Testis (tissue), 5 donors: ENCODE measurements at places on chromosomes 7 and 10.

DNA sequence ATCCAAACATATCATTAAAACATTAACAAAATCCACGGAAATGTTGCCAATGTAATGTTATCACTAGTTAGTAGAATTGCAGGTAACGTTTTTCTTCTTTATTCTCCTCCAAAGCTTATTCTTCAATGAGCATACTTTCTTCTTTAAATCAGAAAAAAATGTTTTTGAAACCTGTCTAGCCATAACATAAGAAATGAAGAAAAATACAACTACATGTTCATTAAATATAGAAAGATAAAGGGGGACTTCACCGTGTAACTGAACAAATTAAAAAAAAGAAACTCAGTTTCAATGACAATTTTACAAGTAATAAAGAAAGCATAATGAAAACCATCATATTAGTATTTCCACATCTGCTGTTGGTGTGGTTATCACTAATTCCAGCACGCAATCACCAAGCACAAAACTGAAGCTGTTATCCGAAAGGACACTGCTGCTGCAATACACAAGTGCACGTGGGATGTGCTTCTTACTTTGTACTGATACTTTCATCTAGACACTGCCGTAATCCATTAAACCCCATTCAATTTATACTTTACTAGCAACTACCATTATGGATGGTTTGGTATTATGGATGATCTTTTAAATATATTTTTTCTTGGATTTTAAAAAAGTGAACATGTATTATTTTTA is 9.6 kb downstream of the ESYT2 start:
- DNase-seq = peak; percentile 71

DNA sequence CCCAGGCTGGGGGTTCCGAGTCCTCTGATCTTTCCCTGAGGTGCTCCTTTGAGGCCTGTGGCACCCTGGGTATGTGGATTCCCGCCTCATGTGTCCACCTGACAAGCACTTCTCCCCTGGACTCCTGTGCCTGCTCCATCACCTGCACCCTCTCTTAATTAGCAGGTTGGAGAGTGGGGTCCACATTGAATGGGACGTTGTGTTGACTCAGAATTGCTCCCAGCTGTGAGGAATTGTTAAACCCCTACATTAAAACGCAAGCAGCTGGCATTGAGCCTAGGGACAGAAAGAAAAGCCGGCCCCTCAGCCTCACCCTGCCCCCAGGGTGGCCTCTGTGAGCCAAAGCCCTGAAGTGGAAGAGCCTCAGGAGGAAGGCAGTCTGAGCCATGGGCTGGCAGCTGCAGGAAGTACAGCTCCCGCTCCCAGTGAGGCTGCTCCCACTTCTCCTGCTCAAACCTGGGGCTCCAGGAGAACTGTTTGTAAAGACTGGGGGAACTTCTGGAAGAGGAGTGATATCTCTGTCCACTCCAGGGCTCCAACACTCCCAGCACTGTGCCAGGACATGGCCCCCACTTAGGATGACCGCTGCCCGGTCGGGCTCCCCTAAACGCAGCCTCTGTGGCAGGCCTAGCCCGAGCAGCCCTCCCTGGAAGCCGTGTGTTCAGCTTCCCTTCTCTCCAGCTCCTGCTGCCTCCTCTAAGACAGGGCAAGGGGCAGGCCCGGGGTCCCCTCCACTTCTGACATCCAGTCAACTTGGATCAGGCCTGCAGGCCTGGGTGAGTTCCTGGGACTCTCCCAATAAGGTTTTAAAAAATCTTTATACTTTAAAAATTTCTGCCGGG is 1.8 kb upstream of the OPN4 start:
- DNase-seq = no peak

DNA sequence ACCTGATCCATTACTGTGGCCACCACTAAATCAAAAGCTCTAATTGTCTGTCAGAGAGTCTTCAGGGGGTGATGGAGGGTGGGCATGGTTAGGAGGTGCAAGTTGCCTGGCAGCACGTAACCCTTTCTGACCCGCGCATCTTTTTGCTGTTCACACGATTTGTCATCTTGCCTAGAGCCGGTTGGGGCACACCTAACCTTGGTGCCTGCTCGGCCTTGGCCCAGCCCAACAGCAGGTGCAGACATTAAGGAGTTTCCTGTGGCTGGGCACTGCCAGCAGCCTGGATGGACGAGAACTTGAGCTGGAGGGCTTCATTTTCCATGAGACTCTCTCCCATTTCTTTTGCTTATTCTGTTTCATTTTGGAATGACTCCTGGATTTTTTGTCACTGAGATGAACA is 41.0 kb upstream of the PTF1A start:
- no peak for DNase-seq

- no peak for DNase-seq
Observed at GRCh38 chr7:126727930-126728391, 524.8 kb downstream of the GRM8 start.

GRCh38 chr7:12642508-12642907 is 44.9 kb upstream of the ARL4A start:
- DNase-seq = no peak

- no peak for DNase-seq
Observed at GRCh38 chr7:3451701-3452100, 150.6 kb downstream of the SDK1 start.

GRCh38 chr7:94632338-94633013 is 23.5 kb downstream of the SGCE start:
- DNase-seq = no peak

- DNase-seq = no peak
Observed at GRCh38 chr7:142542942-142543341, 206.3 kb upstream of the PRSS1 start.

DNA sequence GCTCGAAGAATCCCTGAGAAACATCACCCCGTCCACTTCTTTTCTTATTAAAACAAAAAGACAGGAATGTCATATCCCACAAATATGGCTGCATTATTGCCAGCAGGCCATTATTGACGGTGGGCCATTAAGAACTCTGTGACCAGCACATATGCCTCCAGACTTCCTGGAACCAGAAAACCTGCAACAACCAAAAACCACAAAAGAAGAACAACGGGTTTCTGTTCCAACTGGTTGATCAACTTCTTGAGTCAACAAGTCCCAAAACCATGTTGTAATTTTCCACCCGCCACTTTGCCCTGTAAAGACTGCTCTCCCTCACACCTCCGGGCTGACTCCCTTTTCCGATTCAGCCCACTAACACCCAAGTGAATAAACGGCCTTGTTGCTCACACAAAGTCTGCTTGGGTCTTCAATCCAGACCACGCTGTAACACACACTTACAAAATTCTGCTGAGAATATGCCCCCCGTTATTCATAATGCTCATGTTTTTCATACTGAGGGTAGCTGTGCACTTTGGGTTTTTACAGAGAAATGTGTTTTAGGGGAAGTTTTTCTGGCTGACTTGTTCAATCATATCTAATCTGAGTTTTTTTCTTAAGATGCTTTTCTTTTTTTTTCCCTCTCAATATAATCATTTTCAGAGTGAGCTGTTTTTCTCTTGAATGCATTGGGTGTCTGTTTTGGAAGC is 20.7 kb downstream of the ZNF107 start:
- no peak for DNase-seq

DNA sequence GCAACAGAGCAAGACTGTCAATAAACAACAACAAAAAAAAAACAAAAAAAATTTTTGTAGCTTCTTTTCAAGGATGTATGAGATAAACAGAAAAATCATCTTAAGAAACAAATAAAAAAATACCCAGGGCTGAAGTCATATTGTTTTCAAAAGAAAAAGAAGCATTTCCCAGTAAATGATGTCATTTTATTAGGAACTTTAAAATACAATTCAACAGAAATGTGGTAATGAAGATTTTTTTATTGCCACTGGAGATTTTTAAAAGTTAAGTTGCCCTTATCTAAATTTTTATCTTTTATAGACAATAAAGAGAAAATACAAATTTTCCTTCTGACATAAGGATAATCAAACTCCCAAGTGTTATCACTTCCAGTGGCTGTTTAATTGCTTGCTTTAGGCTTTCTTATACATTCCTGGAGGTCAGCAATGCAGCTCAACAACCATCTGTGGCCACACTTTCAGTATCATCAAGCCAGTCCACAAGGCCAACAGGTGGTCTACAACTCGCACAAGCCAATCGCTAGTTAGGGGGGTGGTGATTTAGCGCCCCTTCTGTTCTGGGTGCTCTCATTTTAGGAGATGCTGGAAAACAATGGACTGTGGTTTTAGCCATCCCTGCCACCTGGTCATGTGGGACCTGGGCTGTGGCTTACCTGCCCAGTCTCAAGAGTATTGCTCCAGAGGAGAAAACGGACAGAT is 10.8 kb downstream of the SEPHS1 start:
- no peak for DNase-seq

- no peak for DNase-seq
Observed at GRCh38 chr10:8568401-8568800, 513.9 kb downstream of the GATA3 start.

GRCh38 chr7:141262101-141263090 is 188.5 kb downstream of the TMEM178B start:
- DNase-seq = no peak

DNA sequence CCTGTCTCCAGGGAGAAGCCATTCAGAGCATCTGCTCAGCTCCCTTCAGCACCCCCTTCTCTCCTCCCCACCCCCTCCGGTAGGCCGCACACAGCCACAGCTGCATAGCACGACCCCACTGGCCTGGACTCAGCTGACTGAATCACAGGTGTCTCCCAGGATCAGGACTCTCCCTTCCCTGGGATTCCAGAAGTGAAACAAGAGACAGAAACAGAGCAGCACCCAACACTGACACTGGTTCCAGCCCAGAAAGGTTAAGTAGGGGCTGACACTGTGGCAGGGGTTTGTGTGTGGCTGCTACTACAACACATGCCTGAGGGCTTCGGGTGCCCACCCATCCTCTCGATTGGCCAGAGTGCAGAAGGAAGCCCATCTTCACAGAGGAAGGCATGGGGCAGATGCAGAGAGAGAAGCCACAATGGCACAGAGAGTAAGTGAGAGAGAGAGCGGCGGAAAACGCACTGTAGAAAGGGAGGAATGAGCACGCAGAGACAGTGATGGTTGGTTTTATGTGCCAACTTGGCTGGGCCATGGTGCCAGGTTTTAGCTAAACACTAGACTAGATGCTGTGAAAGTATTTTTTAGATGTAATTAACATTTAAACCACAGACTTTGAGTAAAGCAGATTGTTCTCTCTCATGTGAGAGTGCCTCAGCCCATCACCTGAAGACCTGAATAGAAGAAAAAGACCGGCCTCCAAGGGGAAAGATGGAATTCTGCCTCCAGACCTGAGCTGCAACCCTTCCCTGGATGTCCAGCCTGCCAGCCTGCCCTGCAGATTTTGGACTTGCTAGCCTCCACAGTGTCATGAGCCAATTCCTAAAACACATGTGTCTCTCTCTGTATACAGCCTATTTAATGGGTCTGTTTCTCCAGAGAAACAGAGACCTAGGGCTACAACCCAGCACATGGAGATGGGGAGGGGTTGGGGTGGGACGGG is 107.5 kb downstream of the GRB10 start:
- no peak for DNase-seq

DNA sequence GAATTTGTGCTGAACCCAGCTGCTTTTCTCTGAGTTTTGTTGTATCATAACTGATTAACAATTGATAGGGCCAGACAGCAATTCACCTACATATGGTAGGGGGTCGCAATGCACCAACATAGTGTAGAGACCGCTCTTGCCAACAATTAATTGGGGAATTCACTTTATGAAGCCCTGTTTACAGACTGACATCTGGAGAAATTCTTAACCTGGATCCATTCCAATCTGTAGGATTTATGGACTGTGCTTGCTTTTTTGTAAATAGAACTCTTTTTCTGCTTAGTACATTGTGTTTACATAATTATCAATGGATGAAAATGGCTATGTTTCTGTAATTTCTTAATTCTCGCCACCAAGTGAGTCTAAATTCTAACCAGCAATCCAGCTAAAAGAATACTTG is 311.7 kb upstream of the BMPER start:
- no peak for DNase-seq

- DNase-seq = peak; percentile 68
Observed at GRCh38 chr7:86939197-86939814, 120.1 kb downstream of the ELAPOR2 start.

DNA sequence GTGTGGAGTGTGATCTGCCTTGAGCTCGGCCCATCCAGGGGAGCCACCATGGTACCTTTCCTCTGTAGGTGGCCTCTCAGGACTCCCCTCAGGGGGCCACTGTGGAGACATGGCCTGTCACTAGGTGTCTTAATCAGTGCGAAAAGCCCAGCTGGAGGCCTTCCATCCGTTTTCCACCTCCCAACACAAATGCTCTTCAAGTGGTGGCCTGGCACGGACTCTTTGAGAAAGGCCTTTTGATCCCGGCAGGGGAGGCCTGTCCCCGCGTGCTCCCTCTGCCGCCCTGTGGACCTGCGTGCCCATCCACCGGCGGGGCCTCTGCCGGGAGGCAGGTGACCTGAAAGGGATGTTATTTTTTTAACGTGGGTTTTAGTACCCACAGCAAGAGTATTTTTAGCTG is 149.5 kb downstream of the RGS10 start:
- DNase-seq = no peak

GRCh38 chr10:106780632-106781031 is 383.9 kb downstream of the SORCS1 start:
- DNase-seq = no peak

GRCh38 chr7:140008755-140009610 is 53.8 kb downstream of the PARP12 start:
- DNase-seq = no peak

DNA sequence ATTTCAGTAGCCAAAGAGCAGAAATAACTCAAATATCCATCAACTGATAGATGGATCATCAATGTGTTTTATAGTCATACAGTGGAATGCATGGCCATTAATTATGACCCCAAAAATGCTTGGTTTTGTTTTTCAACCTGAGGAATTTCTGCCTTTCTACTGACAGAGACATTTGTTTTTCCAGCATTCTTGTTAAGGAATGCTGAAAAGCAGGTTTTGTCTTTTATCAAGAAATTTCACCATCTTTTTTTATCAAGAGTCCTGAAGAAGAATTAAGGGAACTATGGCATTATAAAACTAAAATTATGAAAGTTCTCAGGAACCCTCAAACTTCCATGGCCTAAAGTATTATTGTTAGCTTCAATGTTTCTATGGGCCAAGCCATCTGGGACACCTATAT is 153.4 kb upstream of the THSD7A start:
- DNase-seq = no peak

DNA sequence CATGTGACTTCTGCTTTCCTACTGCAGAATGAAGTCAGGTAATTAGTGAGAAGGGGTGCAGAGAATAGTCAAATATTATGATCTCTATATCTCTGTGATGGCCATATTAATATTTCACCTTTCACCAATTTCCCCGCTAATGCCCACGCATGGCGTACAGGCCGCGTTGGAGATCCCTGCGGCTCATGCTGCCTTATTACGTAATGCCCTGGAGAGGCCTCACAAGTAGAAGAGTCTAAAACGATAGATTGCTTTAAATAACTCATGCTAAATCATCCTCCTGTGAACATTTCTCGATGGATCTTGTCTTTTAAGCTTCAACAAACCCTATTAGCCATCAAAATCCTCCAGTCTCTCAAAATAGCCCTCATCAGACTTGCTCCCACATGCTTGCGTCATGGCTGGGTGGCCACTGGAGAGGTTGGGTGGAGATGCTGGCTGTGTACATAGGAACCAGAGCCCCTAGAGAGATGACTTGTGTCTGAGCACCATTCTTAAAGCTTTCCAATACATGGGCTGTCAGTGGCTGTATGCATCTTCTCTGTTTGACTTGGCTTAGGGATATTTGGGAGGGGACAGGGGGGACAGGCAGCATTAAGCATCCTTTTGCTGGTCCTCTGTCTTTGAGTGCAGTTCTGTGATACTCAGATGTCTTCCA is 79.5 kb upstream of the INSYN2A start:
- DNase-seq = no peak
